Effector CD4-positive, alpha-beta T cell (primary cell): ENCODE measurements at places on chromosomes 3 and 15.

DNA sequence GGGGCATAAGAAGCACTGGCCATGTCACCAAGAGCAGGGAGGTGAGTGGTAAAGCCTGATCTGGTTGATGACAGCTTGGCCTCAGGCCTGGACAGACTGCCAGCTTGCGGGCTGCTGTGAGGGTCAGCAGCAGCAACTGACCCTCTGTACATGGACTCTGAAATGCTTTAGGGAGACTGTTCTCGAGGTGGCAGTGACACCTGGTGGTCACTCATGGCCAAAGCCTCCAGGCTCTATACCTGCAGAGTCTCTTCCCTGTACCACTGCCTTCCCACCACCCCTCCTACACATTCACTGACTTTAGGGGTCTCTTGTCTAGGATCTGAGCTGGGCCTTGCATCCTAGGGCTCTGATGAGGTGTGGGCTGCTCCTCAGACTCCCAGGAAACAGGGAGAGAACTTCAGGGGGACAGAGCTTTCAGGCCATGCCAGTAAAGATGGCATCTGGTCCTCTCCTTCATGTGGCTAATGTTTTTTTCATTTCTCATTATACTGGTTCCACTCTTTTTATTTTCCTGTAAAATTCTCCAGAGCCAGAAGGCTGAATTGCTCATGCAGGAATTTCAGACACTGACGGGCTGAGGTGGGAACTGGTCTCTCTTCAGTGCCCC is 17.2 kb upstream of the TIMP4 start:
- DNase-seq, result no peak

- DNase-seq, result no peak
These were observed 70.9 kb downstream of the SCN5A start for GRCh38 chr3:38578551-38578950.

GRCh38 chr3:106566277-106566676 is 697.5 kb upstream of the CBLB start:
- DNase-seq, result no peak

GRCh38 chr3:83941990-83942745 is 1016.6 kb upstream of the CADM2 start:
- no peak for DNase-seq

- peak; percentile 1 for DNase-seq
These were observed 41.4 kb upstream of the SLC41A3 start for GRCh38 chr3:126125341-126125740.

- no peak for DNase-seq
These were observed 479.0 kb downstream of the AGBL1 start for GRCh38 chr15:86558686-86559085.

- no peak for DNase-seq
These were observed 71.5 kb upstream of the TNIK start for GRCh38 chr3:171531716-171532115.
